Stimulated activated CD4-positive, alpha-beta T cell treated with anti-CD3 and anti-CD28 coated beads, Interleukin-2, amount 100 ng/mL, for 24 hours (primary cell): ENCODE measurements at places on chromosomes 2 and 18.
A peak's percentile ranks its signal among the peaks of the same experiment; 100 is the strongest.

DNA sequence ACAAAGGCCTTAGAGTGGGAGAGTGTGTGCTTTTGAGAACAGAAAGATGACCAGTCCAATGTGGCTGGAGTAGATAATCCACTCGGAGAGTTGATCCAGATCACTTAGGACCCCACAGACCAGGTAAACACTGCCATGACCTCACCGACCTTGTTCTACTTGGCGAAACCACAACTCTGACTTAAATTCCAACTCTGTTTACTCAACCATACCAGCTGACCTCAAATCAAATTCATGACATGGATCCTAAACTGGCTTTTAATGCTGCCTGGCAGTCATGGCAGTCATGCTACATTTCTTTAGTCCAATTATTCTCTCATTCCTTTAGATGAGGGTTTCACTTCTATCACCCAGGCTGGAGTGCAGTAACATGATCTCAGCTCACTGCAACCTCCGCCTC lies 347.1 kb upstream of the FAM98A start:
- DNase-seq: no peak

DNA sequence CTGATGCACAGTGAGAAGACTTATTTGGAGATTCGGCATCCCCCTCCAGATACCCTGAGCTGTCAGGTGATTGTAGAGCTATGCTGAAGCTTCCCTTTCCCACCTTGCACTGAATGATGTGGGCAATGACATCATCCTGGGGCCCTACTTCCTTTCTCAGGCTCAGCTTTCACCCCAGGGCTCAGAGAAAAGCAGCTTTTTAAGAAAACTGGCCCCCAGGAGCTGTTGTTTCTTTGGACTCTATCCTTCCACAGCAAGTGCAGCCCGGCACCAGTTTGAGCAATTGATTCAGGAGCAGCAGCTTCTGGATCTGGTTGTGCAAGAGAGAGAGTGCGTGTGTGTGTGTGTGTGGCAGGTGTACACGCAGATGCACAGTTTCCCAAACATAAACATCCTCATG lies 251.3 kb downstream of the ANAPC1 start:
- no peak for DNase-seq

GRCh38 chr18:54149078-54149697 lies 75.3 kb downstream of the MBD2 start:
- DNase-seq: peak; percentile 72

- no peak for DNase-seq
Observed at GRCh38 chr18:55370936-55371335, 217.1 kb downstream of the TCF4 start.

- DNase-seq: no peak
Observed at GRCh38 chr18:10521566-10521965, 4.3 kb upstream of the NAPG start.

DNA sequence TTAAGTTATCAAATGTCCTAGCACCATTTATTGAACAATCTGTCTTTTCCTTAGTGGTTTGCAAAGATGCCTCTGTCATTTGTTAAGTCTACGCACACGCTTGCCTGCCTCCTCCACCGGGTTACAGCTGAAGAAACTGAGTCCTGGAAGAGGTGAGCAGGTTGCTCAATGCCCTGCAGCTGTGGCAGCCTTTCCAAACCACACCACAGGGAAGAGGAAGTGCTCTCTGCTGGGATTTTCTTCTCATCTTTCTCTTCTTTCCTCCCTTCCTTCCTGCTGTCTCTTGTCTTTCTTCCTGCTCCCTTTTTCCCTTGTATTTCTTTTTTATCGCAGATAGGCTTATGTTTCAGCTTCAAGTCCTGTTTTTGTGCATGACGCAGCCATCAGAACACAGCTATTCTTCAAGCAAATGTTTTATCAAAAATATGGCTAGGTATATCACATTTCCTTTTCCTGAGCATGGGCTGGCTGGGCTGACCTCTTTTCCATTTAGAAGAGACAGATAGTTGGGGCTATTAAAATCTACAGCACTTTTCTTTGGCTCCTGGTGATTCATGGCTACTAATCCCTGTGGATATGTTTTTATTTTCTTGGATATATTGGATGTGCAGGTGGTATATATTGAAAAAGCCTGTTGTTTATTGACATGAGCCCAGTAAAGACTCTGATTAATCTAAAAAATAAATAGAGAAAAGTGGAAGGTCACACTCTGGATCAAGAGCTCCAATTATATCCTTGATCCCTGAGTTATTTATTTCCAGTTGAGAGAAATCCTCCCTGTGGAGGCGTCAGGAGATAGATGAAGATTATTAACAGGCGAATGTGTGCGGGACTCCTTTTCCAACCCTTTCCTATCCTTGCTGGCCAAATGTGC lies 214.6 kb downstream of the TSN start:
- no peak for DNase-seq

DNA sequence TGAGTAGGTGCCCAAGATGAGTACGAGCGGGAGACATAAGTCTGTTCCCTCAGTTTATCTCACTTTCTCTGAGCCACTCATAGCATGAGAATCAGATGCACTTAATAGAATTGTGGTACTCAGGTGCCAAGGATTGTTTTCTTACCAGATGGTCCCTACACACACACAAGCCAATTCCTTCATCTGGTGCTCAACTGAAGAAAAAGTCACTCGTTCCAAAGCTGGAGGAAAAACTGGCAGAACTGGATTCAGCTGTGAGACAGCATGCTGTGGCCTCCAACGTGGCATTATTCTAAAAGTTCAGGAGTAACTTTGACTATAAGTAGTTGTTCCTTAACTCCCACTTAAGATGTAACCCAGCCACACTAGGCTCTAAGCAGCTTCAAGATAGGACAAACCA lies 33.4 kb upstream of the ABCA12 start:
- DNase-seq: no peak

- no peak for DNase-seq
Observed at GRCh38 chr2:12835733-12836132, 119.0 kb downstream of the TRIB2 start.

DNA sequence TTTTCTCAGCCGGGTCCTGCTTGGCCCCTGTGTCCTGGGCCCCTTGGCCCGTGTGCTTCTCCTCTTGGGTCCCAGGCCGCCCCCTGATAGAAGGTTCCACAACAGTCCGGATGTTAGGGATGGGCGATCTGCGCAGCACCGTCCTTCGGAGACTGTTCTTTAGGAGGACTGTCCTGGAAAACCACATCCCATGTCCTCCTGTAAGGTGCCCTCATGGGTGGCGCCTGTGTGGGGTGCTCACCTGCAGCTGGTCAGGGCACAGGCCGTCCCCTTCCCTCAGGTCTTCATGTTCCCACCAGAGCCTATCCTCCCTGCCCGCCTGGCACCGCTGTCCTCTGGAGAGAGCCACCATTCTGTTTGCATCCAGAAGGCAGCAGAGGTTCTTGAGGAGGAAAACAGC lies 50.0 kb downstream of the CTDP1 start:
- DNase-seq: no peak

DNA sequence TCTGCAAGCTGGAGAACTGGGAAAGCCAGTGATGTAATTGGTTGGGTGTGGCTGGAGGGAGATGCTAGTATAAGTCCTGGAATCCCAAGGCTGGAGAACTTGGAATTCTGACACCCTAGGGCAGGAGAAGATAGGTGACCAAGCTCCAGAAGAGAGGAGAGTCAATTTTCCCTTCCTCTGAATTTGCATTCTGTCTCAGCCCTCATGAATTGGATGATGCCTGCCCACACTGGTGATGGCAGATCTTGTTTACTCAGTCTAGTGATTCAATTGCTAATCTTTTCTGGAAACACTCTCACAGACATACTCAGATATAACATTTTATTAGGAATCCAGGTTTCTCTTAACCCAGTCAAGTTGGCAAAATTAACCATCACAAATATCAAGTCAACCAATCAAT lies 287.2 kb downstream of the RDH14 start:
- DNase-seq: no peak

GRCh38 chr18:32920796-32921787 lies 148.3 kb upstream of the KLHL14 start:
- no peak for DNase-seq

GRCh38 chr2:18588049-18588448 lies 1.3 kb downstream of the NT5C1B start:
- no peak for DNase-seq

GRCh38 chr2:118832071-118832790 lies 15.2 kb downstream of the EN1 start:
- no peak for DNase-seq

DNA sequence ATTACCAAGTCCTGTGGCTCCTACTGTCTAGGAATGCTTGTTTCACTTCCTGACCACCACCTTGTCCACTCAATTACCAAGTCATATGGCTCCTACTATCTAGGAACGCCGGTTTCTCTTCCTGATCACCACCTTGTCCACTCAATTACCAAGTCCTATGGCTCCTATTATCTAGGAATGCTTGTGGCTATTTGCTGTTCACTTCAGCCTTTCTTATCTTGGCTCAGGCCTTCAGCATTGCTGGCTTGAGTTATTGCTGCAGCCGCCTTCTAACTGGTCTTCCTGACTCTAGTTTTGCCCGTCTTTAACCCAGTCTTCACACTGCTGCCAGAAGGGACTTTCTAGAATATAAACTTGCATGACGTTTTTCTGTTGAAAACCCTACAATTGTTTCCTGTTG lies 82.5 kb upstream of the GAREM1 start:
- DNase-seq: no peak

GRCh38 chr18:79382681-79383387 lies 12.9 kb upstream of the NFATC1 start:
- DNase-seq: no peak

GRCh38 chr2:5851410-5851809 lies 159.2 kb downstream of the SOX11 start:
- DNase-seq: no peak

GRCh38 chr2:168729455-168729854 lies 73.0 kb upstream of the NOSTRIN start:
- no peak for DNase-seq

GRCh38 chr2:71783815-71784214 lies 330.5 kb downstream of the DYSF start:
- no peak for DNase-seq

DNA sequence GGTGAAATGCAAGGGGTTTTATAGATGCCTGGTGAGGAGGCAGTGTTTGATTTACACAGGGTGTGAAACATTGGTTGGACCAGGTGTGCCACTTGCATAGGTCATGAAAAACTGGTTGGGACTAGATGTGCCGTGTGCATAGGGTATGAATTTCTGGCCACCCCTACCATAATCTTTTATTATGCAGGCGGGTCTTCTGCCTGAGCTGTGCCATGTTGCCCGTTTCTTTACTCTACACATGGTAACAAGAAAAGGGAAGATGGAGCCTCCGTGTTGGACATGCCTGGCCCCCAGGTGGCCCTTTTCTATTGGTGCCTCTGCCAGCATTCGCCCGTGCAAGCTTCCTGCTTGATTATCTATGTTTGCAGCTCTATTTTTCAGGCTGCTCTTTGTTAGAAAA lies 805.4 kb downstream of the TRIB2 start:
- no peak for DNase-seq

GRCh38 chr2:172560721-172561120 lies 4.8 kb downstream of the PDK1 start:
- no peak for DNase-seq

DNA sequence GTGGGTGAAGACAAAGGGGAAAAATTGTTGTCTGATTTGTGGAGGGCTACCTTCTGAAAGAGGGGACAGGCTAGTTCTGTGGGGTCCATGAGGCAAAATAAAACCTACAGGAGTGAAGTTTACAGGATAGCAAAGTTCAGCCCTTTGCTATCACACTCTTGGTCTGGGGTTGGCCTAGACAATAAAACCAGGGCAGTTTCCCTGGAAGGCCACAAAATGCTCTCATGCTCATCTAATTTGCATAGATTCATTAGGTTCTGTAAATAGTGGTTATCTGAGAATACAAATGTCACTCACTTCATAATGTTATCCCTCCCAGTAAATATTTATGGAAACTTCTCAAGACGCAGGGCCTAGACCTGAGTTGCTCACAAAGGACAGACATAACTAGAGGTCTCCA lies 63.6 kb downstream of the INSIG2 start:
- DNase-seq: no peak

GRCh38 chr2:75604484-75604883 lies 42.1 kb upstream of the MRPL19 start:
- DNase-seq: no peak

- DNase-seq: no peak
Observed at GRCh38 chr2:217421834-217422233, 562.0 kb upstream of the TNP1 start.

GRCh38 chr2:12554224-12555011 lies 162.3 kb upstream of the TRIB2 start:
- no peak for DNase-seq

DNA sequence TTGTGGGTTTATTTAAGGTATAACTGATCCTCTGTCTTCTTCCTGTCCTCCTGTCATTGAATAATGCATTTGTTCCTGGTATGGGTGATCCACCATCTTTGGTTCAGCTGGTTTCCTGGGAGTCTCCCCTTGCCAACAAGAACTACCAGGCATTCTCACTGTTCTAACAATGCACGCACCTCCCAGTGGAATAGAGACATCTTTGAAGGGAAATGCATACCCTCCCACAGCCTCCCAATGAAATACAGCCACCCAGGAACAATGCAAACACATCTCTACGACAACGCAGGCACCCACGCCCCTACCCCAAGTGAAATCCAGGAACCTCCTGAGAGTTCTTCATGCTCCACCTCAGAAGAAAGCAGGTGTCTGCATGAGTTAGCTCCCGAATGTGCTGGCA lies 318.0 kb downstream of the SOX11 start:
- DNase-seq: no peak

DNA sequence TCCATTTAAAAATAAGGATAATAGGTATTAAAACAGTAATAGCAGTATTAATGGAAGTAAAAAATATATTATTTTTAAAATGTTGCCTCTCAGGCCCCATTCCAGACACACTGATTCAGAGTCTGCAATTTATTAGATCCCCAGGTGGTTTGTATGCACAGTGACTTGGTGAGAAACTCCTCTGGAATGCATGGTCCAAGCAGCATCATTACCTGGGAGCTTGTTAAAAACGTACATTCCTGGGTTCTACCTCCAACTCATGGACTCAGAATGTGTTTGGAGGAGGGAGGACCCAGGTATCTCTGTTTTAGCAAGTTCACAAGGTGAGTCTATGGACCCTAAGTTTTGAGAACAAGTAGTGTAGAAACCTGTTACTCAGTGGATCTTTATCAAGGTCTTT lies 95.6 kb downstream of the ITGA4 start:
- DNase-seq: no peak

GRCh38 chr2:159798376-159798725 lies 343 bp upstream of the CD302 start:
- DNase-seq: no peak

DNA sequence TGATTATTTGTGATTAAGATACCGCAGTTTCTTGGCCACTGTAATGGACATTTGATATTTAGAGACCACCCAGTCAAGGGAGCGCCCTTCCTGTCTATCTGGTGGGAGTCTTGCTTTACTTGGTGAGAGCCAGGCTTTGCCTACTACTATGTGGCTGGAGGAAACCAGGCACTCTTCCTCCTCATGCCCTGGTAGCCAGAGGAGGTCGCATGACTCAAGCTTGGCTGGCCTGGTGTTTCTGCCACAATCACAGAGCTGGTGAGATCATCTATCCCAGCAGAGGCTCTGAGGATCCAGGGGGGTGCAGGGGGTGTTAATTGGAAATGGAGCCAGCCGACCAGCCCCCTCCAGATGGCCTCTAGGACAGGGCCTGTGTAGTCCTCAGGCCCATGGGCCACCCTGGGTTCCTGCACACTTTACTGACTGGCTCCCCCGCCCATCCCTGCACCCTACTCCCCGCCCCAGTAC lies 46.8 kb upstream of the BIN1 start:
- no peak for DNase-seq

GRCh38 chr2:170567429-170567828 lies 147.7 kb upstream of the SP5 start:
- no peak for DNase-seq

GRCh38 chr2:150513647-150514046 lies 26.2 kb upstream of the RND3 start:
- DNase-seq: no peak
